ENCODE measurements at places on chromosomes 2 and 18.

DNA sequence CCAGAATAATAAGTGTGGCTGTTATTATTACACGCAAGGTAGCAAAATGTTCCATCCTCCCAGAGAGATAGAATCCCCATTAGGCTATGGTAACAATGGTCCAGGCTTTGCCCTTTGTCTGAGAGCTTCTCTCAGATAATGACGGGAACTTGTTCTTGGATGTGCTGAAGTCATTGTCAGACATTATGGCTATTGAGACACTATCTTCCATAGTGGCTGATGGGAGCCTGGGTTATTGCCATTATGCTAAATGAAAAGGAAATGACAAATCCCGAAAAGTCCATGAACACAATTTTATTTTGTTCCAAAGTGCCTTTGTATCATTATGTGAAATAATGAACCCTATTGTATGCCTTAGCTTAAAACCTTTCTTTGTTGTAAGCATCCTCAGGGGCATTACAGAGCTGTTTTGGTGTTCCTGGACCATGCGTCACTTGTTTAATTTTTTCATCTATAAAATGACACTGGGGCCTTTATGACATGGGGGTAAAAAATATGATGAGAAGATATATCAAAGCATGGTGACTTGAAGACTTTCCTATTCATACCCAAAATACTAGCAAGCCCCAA is 218.5 kb downstream of the KCNS3 start:
- DNase-seq = no peak

- no peak for DNase-seq
Measured at GRCh38 chr18:36829362-36830157, 633 bp downstream of the KIAA1328 start.

GRCh38 chr2:211093743-211094303 is 537.4 kb downstream of the CPS1 start:
- DNase-seq = no peak

- no peak for DNase-seq
Measured at GRCh38 chr2:8469709-8470493, 212.0 kb upstream of the ID2 start.

DNA sequence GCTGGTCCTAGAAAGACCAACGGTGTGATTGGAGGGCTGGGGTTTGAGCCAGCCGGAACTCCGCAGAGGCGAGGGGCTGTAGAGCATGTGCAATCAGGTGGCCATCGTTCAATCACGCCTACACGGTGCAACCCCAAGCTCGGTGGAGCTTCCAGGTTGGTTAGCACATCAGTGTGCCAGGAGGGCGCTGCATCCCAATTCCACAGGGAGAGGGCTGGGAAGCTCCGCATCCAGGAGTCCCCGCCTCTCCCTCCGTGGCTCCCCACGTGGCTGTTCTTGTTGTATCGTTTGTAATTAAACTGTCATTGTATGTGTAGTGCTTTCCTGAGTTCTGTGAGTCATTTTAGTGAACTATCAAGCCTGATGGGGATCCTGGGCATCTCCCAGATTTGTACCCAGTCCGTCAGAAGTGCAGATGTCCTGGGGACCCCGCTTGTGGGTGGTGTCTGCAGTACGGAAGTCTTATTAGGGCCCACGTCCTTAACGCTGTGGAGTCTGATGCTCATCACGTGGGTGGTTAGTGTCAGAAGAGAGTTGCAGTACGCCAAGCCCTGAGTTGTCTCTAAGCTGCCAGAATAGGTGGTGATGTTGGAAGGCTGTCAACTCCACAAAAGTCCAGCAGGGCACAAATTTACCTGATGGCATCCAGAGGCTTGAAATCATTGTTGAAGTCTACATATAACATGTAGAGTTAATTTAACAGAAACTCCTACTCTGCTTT is 20.6 kb upstream of the AMMECR1L start:
- no peak for DNase-seq

DNA sequence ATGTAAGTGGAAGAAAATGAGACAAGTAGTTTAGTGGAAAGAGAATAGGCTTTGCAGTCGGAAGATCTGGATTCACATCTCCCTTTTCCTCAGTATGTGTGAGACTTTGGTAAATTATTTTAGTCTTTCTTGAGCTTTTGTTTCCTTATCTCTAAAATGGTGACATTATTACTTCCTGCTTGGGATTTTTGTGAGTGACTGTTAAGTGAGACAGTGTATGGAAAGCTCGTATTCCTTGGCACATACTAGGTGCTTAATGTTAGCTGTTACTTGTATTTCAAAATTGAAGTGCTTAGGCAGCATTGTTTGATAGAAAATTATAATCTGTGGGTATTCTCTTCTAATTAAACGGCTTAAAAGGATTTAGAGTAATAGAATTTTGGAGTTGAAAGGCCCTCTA is 2.0 kb downstream of the ZNF638 start:
- DNase-seq = no peak

DNA sequence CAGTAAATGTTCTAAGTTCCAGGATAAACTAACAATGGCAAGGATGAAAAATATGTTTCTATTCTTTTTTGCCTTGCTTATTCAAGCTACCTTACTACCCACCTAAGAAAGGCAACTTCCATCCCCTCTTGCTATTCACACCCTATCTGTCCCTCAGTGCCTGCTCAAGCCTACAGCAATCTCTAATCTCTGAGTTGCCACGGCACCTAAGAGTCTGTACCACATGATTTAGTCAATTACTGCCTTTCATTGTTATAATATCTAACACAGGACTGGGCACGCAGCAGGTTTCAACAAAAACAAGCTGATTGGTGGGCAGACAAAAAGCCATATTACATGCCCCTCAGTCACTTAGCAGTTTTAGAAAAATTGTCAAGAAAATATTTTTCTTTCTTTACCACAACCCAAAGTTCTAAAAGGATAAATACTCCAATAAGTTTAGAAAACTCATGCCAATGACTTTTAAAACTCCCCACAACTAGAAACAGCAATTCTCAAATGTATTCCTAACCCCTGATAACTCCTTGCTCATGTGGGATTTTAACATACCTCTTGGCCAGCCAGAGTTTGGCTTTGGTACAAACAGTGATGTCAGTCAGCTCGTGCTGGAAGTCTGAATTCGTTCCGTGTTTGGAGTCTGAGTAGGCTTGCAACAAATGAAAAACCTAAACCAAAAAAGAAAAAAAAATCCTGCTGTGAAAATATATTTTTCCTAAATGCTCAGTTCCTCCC is 117.3 kb upstream of the ZFP36L2 start:
- DNase-seq = peak; percentile 93

GRCh38 chr2:36971990-36972389 is 5.7 kb upstream of the STRN start:
- no peak for DNase-seq

DNA sequence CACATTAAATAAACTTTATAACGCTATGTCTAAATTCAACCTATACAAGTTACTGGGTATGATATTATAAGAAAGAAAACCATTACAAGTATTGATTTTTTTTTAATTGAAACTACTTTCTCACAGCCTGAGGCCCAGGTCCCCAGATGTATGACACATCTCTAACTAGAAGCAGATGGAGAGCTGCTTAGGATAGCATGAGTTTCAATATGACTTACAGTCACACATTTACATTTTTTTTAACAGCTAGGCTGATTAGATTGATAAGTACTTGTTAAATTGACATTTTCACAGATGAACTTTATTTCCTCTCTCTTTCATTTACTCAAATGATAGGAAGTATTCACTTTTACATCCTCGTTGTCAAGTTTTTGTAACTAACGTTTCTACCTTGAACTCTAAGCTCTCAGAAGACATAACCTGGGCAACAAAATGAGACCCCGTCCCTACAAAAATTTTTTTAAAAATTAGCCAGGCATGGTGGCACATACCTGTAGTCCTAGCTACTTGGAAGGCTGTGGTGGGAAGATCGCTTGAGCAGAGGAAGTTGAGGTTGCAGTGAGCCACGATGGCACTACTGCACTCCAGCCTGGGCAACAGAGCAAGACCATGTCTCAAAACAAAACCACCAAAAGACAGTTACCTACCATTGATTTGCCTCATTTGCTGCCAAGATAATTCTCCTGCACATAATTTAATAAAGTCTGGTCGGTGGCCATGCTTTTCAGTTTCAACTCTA is 52.4 kb downstream of the STK39 start:
- DNase-seq = no peak

- no peak for DNase-seq
Measured at GRCh38 chr2:167424221-167424620, 535.9 kb downstream of the XIRP2 start.

- DNase-seq = peak; percentile 36
Measured at GRCh38 chr2:45229411-45229810, 220.2 kb upstream of the SIX2 start.

DNA sequence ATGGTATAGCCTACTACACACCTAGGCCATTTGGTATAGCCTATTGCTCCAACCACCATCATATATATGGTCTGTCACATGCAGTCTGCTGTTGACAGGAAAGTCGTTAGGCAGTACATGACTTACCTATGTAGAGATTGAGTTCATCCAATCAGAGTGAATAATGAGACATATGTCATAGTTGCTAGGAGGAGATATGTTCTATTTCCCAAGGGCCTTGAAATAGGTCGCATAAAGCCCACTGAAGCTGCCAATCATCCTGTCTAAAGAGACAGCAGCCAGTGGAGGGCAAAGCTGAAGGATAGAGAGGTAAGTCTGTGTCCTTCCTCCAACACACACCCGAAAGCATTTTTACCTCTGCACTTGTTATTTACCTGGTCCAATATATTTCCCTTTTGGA is 263.4 kb downstream of the PTPRM start:
- no peak for DNase-seq

DNA sequence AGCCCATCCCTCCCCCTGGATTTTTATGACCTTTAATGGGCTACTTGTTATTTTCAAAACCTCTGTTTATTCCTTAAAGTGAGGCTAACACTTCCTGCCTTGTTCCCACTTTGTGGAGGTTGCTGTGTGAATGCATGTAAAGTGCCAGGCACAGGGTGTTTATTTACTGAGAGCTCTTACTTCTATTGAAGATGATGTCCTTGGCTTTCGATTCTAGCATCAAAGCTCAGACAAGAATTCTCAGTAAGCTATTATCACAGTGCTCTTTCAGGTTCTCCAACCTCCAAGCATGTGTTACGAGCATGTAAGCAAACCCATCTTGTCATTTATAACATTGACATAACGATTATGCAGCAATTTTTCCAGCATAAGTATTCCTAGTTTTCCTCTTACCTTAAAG is 44.2 kb downstream of the DPYSL5 start:
- no peak for DNase-seq

- DNase-seq = no peak
Measured at GRCh38 chr2:202612145-202612544, 22.6 kb upstream of the FAM117B start.

GRCh38 chr18:27211569-27211968 is 26.5 kb upstream of the CHST9 start:
- DNase-seq = no peak

GRCh38 chr2:186255823-186256222 is 230.2 kb upstream of the ZC3H15 start:
- DNase-seq = no peak

DNA sequence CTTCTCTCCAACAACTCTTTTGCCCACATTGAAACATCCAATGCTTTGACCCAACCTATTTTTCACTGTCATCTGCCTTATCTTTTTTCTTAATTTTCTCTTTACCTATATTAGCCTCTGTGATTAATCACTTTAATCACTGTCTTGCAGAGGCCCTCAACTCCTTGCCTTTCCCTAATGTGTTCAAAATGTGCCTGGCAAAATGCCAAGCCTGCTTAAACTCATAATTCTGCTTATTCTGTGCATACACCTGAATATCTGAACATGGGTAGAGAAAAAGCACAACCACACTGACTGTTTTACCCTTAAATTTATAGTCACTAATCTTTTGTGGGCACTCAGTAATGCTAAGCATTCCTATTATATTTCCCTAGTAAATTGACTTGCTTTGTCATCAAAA is 63.0 kb upstream of the GALNT13 start:
- DNase-seq = no peak

GRCh38 chr2:176454893-176455815 is 185.9 kb downstream of the MTX2 start:
- peak; percentile 92 for DNase-seq

DNA sequence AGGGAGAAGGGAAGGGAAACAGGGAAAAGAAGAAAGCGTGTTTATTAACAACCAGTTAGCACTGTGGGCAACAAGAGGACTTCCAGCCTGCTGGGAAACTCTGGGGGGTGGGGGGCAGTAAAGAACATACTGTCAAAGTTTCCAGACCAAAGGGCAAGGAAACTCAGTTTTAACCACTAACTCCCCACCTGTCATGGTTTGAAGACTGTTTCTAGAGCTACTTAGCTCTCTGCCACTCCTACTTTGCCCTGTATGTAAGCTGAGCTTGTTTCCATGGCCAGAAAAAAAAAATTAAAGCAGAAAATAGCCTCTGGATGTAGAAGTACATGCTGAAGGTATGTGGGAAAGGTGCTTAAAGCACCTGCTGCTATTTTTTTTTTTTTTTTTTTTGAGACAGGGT is 11.0 kb upstream of the PTPN2 start:
- DNase-seq = no peak

- no peak for DNase-seq
Measured at GRCh38 chr18:57223144-57223870, 76.4 kb downstream of the BOD1L2 start.

DNA sequence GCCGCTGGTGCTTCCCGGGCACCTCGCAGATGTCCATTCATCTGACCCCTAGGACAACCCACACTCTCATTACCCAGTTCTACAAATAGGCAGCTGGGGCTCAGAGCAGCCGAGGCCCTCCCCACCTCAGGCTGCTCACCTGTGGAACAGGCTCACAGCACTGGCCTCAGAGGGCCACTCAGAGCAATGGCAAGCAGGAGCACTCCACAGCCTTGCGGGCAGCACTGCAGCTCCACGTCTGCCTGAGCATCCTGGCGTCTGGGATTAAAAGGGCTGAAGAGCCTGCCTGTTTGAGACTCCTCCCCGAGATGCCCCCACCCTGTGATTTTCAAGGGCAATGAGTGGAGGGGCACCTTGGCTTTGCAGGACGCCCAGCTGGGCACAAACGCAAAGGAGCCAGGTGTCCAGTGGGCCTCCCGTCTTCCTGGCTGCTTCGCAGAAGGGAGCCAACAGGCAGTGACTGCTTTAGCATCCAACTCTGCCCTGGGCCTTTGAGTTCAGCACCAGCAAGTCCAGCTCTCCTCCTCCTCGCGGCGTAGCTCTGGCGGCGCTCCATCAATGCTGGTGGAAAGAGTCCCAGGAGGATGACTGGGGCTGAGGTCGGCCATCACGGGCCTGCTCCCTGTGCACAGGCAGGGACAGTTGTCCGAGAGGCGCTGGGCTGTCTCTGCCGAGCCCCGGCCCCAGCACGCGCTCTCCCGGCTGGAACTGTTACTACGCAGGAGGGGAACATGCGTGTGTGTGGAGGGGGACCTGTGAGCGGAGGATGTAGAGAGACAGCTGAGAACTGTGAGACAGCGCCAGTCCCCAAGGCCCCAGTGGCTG is 297.2 kb downstream of the NDUFA10 start:
- DNase-seq = no peak

GRCh38 chr18:32683044-32683443 is 89.8 kb downstream of the KLHL14 start:
- no peak for DNase-seq

- no peak for DNase-seq
Measured at GRCh38 chr18:57816208-57816954, 13.3 kb upstream of the ATP8B1 start.

GRCh38 chr18:813172-814071 is 1.4 kb upstream of the YES1 start:
- DNase-seq = no peak

GRCh38 chr18:10051877-10052631 is 138.2 kb downstream of the VAPA start:
- peak; percentile 73 for DNase-seq

GRCh38 chr2:53247956-53248735 is 519.5 kb upstream of the CHAC2 start:
- no peak for DNase-seq

- DNase-seq = no peak
Measured at GRCh38 chr2:173130496-173131465, 55.1 kb downstream of the MAP3K20 start.

GRCh38 chr2:184599054-184599871 is 934 bp downstream of the ZNF804A start:
- DNase-seq = no peak

Data from femur (tissue), 1 donor.